ENCODE measurements at places on chromosomes 13 and 19.
A peak's percentile ranks its signal among the peaks of the same experiment; 100 is the strongest.

DNA sequence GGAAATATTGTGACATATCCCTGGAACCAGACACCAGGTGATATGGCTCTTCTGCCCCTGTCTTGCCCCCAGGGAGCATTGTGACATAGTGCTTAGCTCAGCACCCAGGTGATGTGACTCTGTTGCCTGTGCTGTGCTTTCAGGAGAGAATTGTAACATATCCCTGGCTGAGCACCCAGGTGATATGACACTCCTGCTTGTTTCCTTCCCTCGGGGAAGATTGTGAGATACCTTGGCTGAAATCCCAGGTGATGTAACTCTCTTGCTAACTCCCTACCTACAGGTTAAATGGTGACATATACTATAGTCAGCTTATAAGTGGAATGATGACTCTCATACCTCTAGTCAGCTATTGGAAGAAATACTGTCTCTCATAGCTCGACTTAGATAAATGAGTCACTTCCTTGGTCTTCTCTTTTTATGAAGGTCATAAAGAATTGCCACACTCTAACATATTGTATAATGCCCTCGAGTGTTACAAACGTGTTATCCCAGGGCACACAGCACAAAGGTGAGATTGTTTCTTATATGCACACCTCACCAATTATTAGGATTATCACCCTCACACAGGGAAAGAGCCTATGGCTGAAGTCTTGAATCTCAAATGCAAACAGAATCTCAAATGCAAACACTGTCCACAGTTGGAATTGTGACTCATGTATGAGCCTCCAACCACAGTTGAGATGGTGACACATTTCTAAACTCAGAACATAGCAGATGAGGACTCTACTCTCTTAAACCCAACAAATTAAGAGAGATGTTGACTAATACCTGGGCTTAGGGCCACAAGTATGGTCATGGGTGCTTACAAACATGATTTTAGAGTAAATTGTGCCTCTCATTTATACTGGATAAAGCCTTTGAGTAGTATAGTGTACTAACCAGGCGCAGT lies 32.7 kb upstream of the ZNF254 start:
- DNase-seq: no peak

DNA sequence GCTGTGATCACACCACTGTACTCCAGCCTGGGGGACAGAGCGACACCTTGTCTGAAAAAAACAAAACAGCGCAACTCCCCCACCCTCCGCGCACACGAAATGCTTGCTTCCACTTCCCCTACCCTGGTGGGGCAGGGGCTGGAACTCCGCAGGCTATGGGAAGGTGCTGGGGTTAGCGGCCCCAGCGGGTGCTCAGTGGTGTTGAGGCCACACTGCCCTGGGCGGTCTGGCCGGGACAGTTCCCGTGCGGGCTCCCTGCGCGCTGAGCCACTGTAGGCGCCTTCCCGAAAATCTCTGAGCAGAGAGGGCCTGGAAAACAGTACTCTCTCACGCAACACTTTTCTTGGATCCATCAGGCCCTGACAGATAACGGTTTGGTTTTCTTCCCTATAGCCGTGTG lies 1.1 kb upstream of the WTIP start:
- no peak for DNase-seq

DNA sequence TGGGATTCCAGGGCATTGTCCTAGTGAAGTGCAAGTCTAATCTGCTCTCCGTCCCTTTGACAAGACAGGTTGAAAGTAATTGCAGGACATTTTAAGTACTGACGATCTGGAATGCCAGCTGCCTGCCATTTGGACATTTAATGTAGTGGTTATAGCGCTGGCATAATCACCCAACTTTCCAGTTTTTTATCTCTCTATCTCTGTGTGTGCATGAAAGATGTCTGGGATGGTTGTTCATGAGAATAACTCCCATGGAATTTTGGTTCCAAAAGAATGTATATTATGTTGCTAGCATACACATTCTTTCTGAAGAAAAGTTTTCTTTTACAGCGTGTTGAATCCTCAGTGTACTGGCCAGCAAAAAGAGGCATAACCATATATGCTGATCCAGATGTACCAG lies 53.6 kb downstream of the TDRD12 start:
- DNase-seq: no peak

DNA sequence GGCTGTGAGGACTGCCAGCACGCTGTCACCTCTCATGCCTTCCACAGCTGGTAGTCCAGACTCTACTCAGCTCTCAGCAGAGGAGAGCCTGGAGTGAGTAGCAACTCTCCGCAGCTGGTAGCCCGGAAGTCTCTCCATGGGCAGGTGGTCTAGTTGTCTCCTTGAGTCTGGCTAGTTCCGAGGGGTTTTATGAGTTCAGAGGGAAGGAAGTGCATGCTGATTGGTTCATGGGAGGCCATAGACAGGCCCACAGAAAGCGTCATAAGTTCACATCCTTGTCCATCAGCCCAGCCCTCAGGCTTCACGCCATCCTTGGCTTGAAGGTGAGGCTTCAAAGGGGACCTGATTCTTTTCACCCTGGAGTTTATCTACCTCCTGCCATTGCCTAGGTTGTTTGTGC lies 2662.4 kb upstream of the PCDH20 start:
- no peak for DNase-seq

DNA sequence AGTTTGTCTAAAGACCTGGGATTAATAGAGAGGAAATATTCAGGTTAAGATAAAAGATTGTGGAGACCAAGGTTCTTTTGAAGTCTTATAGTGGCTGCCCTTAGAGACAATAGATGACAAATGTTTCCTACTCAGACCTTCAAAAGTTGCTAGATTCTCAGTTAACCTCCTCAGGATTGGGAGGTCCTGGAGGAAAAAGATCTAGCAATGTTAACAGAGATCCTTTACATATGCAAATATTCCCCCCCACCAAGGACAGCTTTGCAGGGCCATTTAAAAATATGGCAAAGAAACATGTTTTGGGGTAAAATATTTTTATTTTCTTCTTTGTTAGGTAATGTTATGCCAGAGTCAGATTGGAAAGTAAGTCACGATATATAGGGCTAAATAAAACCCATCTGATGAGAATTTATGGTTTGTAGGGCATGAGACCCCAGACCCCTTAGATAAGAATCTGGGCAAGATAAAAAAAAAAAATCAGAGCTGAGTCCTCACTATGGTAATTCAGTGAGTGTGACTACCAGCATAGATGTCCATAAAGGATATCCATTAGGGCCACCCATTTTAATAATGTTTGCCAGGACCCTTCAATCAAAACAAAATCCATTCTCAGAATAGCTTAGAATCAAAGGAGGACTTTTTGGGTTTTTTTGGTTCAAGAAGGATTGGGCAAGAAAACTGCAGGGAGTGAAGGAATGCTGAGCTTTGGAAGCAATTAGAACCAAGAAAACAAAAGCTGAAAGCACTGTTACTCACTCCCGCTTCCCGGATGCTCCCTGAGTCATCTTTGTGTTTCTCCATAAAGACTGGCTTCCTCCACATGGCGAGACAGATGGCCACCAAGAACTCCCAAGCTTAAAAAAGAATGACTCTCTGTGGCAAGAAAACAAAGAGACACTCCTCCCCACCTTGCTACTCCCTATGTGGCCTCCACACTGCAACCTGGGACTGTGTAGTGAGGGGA lies 28.2 kb downstream of the VSTM1 start:
- DNase-seq: peak; percentile 60

DNA sequence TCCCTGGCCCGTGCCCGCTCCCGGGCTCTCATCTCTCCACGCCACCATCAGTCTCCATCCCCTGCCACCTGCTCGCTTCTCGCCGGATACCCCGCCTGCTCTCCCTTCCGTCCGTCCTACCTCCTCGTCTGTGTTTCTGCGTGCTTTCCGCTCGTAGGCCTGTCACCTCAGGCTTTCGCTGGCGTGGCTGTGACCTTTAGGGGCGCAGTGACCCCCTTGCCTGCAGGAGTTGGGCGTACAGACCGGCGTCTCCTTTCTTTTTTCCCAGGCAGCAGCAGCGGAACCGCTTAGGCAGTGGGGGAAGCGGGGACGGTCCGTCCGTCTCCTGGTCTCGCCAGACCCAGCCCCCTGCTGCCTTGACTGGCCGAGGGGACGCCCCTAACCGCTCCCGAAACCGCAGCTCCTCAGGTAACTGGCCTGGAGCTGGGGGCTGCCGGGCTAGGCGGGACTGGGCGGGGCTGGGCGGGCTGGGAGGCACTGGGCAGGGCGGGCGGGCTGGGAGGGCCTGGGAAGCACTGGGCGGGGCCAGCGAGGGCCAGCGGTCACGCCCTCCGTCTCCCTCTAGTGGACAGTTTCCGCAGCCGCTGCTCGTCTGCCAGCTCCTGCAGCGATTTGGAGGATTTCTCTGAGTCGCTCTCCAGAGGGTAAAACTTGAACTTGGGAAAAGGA lies 6.3 kb downstream of the PGLYRP1 start:
- DNase-seq: peak; percentile 81

- DNase-seq: no peak
These were observed 67.3 kb upstream of the C1QTNF9 start for GRCh38 chr13:24242100-24242499.

GRCh38 chr19:4969292-4969771 lies 419 bp downstream of the KDM4B start:
- DNase-seq: no peak

All from neuronal stem cell (in vitro differentiated cells).